Smooth muscle cell of the umbilical artery (primary cell): ENCODE measurements at places on chromosomes 12 and 14. TPM values are rescaled to one million over a fixed set of nuclear protein-coding genes. Genes with fewer than 3 reads are reported as not detected.

SLC17A8 gene
- not detected in 2 replicates for total RNA-seq

IL22 gene
- total RNA-seq, result not detected in 2 replicates

RILPL1 gene
- total RNA-seq, result 7.7 and 11.2 TPM in 2 replicates

GPR132 gene
- total RNA-seq, result under 0.01 and 0.05 TPM in 2 replicates

KRT71 gene
- total RNA-seq, result not detected in 2 replicates

PROX2 gene
- total RNA-seq, result not detected in 2 replicates

SETD1B gene
- 3.3 and 6.0 TPM in 2 replicates for total RNA-seq
